ENCODE measurements at places on chromosomes 12 and 14.
A peak's percentile ranks its signal among the peaks of the same experiment; 100 is the strongest.

GRCh38 chr14:89646971-89647370 lies 229.9 kb upstream of the FOXN3 start:
- DNase-seq = no peak

GRCh38 chr12:120930032-120930431 lies 25.9 kb upstream of the SPPL3 start:
- DNase-seq = no peak

- no peak for DNase-seq
Measured at GRCh38 chr12:59847127-59847526, 251.3 kb downstream of the SLC16A7 start.

GRCh38 chr14:94244182-94244581 lies 48.9 kb downstream of the SERPINA10 start:
- DNase-seq = no peak

GRCh38 chr14:63857466-63858030 lies 4.7 kb downstream of the SYNE2 start:
- no peak for DNase-seq

- DNase-seq = no peak
Measured at GRCh38 chr12:125113789-125114188, 48.6 kb downstream of the AACS start.

GRCh38 chr12:10624605-10625004 lies 11.2 kb upstream of the MAGOHB start:
- DNase-seq = no peak

DNA sequence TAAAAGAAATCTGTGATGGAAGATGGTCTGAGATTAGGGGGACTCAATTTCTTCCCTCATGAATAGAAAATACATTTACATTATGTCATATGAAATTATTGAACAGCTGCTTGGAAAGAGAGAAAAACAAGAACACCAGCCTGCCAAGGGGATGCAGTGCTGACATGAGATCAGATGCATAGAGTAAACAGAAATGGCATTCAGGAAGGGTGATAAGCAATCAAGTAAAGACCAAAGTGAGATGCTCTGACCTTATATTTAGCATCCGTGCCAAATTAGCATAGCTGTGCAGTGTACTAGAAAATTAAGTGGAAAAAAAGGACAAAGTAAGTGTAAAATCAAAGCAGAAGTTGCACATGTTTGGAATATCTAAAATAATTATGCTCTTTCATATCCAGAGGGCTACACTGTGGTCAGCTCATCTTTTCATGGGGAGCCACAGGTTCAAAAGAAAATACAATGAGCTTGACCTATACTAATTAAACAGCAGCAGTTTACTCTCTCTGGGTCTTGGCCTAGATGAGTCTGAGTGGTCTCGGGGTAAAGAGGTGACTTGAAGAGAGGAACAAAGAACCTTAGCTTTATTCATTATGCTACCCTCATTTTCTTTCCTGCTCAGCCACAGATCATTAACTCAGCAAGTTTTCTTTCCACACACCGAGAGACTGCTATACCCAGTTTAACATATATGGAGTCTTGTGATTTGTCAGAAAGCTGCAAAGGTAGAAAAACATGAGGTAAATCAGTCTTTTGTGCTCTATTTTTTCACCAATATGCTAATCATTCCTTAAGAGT lies 359.4 kb upstream of the FOXG1 start:
- no peak for DNase-seq

GRCh38 chr12:73308079-73308478 lies 1035.9 kb downstream of the TRHDE start:
- DNase-seq = no peak

DNA sequence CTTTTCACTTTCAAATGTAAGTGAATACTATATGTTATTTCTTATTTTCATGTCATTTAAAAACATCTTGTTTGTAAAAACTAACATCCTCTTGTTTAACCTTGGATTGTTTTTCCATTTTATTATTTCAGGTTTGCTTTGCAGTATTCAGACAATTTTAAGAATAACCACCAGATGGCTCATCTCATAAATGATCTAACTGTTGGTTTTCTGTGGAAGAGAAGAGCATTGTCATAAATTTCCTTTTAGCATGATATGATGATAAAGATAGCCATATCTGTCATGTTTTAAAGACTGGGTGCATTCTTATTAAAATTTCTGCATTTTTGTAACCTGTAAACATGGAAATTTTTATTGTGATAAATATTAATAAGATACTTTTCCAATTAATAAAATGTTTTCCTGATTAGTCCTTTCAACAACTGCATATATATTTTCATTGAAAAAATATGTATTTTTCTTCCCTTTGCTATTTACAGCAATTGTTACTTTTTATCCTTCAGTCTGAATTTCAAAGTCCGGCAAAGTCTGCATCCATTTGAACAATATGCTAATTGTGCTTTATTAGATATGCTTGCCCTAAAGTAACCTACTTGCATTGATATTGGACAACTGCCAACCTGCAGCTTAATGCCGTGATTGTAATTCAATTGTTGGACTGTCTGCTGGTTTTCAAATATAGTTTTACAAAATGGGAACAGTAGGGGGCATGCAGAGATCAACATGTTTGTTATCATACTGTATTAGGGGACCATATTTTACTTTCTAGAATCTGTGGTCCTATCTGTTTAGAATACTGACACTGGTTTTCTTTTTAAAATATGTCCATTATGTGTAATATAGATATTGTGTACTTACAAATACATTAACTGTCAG lies 163.4 kb downstream of the GARIN6 start:
- DNase-seq = peak; percentile 30

- DNase-seq = no peak
Measured at GRCh38 chr12:113371808-113372207, 13.4 kb downstream of the PLBD2 start.

DNA sequence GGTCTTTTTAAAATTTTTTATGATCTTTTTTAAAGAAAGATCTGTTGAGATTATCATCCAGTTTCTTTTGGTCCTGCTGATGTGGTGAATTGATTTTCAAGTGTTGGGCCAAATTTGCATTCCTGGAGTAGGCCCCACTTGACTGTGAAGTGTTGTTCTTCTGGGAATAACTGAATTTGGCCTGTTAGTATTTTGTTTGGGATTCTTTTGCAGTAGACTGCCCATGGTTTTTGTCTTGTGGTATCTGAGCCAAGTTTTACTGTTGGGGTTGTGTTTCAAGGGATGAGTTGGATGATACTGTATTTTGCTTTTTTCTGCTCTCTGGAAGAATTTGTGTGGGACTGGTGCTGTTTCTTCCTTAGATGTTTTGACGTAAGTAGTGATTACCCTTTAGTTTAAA lies 4.0 kb upstream of the SYCP3 start:
- no peak for DNase-seq
